Neural progenitor cell (in vitro differentiated cells): ENCODE measurements at places on chromosomes 11 and 22.

GRCh38 chr11:18768472-18768901, 23.1 kb downstream of the PTPN5 start:
- no peak for DNase-seq

DNA sequence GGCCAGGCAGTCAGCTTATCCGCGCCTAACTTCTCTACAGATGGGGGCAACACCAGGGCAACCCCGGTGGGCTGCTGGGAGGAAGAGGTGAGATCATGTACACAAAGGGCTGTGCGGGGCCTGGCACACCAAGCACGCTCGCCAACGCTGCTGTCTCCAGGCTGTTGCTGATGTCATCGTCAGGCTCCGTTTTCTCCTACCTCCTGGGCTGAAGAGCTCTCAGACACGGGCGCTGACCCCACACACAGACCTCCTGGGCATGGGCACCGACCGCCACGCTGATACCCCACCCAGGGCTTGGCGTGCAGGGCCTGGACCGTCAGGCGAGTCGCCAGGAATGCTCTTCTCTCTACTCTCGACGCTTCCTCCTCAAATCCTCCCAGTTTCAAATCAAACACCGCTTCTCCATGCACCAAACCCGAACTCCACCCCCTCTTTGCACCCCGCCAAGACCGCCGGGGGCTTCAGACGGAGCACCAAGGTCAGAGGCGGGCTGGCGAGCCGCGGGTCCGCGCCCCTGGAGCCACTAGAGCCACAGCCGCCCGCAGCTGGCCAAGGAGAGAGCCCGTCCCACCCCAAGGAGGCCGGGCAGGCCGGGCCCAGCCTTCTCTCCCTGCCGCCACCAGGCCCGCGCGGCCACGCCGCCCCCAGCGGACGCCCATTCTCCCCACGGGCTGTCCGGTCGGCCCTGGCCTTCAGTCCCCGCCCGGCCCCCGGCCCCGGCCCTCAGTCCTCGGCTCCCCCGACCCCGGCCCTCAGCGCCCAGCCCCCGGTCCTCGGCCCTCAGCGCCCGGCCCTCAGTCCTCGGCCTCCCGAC, 772 bp downstream of the SBF1 start:
- DNase-seq: peak; percentile 60

- DNase-seq: peak; percentile 71
These were observed at the start of gene CLMP for GRCh38 chr11:123195188-123196059. CLMP (minus strand) TSS chr11:123195248; CDS start chr11:123194940, 308 bp downstream.

DNA sequence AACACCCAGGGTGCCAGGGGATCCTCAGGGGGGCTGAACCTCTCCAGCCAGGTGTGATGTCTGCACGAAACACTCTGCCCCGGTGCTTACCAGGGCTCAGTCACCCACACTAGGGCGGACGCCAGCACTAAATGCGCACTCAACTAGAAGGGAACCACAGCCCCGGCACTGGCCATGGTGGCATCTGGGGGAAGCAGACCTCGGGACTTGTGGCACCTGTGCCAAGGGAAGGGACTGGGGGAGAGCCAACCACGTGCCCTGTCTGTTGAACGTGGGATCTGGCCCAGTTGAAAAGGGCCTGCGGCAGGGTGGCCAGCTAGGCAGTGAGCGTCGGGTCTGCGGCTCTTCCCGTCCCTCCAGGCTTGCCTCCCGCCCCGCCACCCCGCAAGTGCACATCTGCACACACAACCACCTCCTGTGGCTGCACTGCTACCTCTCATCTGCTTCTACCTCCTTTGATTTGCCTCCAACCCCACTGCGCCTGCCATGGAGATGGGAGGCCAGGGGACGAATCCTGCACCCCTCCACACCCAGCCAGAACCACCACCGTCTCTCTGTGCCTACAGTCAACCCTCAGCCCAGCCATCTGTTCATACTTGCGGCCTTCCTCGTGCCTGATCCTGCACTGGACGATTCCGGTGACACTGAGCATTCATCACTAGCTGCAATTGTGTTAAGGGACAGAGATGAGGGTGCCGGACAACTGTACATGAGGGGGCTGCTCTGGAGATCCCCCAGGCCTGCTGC, 15.0 kb upstream of the MOB2 start:
- no peak for DNase-seq

DNA sequence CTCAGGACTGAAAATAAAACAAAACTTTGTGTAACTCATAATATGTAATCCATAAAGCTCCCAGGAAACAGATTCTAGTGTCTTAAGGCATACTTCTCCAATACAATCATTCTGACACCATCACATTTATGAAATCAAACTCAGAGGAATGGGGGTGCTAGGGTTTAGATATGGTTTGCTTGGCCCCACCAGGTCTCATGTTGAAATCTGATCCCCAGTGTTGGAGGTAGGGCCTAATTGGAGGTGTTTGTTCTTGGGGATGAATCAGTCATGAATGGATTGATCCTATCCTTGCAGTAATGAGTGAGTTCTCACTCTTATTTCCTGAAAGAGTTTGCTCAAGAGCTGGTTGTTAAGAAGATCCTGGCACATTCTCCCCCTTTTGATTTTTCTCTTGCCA, 380.9 kb downstream of the ETS1 start:
- DNase-seq: no peak

DNA sequence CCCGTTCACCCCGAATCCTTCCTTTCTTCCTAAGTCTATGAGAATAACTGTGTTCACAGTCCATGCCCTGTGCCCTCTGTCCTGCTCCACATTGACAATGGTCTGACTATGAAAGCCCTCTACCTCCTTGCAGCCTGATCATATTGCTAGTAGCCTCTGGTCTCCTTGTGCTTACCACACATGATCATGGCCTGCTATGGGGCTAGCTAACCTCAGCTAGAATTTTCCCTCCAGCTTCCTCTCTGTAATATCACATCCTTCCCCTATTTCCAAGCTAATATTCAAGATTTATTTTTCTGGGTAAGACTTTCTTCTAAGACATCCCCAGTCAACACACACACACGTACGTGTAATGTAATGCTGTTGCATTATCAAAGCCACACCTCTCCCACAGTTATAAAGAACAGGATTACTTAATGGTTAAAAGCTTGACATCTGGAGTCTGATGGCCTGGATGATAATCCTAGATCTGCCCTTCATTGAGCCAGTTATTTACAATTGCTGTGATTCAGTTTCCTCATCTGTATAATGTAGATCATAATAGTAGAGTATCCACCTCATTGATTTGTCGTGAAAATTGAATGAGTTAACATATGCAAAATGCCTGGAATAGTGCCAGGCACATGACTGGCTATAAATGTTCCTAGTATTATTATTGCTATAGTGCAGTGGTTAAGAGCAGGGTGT, 214.4 kb upstream of the BLID start:
- DNase-seq: no peak

GRCh38 chr11:65573391-65574079, 1.2 kb downstream of the FAM89B start:
- DNase-seq: no peak

DNA sequence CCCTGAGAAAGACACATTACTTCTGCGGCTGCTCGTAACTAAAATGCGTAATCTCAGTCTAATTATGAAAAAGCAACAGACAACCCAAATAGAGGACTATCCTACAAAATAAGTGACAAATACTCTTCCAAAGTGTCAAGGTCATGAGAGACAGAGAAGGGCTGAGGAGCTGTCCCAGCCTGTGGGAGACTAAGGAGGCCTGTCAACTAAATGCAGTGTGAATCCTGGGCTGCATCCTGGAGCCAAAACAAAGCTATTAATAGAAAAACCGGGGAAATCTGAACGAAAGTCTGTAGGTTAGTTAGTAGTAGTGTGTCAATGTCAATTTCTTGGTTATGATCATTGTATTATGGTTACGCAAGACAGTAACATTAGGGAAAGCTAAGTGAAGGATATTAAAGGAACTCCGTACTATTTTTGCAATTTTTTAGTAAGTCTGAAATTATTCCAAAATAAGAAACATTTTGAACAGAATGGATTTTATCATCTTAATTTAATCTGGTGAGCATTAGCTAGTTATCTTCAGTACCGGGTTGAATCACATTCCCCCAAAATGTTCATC, 39.8 kb upstream of the SLC35C1 start:
- no peak for DNase-seq

DNA sequence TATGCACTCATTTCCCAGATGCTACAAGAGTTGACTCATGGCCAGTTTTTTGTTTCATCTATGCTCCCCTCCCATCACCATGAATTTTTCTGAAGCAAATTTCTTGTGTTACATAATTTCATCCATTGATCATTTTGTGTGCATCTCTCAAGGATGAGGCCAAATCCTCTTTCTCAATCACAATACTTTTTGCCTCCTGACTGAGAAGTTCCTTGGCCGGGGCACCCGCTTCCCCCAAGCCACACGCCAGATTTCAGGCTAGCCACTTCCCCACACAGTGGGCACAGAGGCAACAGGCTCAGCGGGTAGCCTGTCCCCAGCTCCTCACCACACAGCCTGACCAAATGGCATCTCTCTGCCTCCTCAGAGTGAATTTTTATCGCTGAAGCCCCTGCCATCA, 9.8 kb upstream of the DSCAML1 start:
- DNase-seq: no peak

- DNase-seq: no peak
These were observed 9.6 kb downstream of the OR52K1 start for GRCh38 chr11:4491878-4492606.
